ENCODE measurements at places on chromosomes 1 and 21.

- DNase-seq, result peak; percentile 57
These were observed 40.9 kb downstream of the PLXNA2 start for GRCh38 chr1:208203127-208203847.

GRCh38 chr1:158020886-158021620 lies 27.6 kb downstream of the KIRREL1 start:
- no peak for DNase-seq

- DNase-seq, result no peak
These were observed 92.9 kb upstream of the BARHL2 start for GRCh38 chr1:90809996-90810395.

GRCh38 chr1:3195480-3195815 lies 126.4 kb downstream of the PRDM16 start:
- DNase-seq, result no peak

GRCh38 chr1:47224676-47225399 lies 7.2 kb downstream of the TAL1 start:
- DNase-seq, result no peak

DNA sequence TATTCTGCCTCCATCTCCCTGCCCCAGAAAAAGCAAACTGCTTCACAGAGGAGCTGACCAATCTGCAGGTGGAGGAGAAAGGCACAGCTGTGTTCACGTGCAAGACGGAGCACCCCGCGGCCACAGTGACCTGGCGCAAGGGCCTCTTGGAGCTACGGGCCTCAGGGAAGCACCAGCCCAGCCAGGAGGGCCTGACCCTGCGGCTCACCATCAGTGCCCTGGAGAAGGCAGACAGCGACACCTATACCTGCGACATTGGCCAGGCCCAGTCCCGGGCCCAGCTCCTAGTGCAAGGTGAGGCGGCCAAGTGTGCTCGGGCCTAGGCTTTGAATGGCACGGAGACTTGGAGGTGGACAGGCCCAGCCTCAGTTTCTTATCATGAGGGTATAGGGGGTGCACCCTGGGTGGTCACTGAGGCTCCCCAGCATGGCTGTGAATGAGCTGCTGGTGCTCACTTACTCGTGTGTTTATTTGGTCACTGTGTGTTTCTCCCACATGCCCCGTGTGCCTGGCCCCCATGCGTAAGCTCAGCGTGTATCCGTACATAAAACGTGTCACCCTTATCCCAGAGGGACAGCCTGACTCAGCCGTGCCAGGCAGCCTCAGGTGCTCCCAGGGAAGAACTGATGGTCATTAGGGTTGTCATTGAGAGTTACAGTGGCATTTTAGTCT lies 75.8 kb downstream of the OBSCN start:
- DNase-seq, result no peak

GRCh38 chr1:179351281-179351680 lies 14.5 kb upstream of the AXDND1 start:
- no peak for DNase-seq

DNA sequence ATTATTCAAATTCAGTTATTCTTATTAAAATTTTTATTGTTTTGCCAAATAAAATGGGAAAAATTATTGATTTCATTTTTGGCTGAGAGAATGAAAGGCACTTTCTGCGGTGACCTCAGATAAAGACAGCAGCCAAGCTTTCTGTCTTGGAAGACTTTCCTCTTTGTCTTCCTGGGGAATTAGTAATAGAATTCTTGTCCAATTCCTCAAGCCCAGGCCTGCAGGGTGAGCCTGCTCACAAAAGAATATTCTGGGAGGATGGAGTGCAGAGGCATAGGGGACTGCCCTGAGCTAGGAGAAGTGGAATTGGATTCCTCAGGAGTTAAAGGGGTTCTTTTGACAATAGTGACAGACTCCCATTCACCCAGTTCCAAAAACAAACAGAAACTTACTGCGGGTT lies 614.5 kb upstream of the ADGRL2 start:
- no peak for DNase-seq

DNA sequence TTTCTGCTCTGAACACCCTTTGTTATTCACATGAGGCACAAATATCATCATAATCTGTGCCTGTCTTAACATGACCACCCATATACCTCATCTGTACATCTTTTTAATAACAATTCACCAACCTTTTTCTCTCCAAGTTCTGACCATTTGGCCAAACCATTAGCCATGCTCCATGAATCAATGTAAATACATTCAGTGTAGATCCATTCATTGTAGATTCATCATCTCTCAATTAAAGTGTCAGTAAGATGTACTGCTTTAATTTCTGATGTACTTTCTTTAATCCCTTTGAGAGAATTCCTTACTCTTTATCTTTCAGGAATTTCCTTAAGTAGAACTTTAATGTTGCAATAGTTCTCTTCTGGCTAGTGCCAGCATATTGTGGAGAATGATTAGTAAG lies 126.2 kb upstream of the LRRC7 start:
- no peak for DNase-seq

- no peak for DNase-seq
These were observed 166.9 kb downstream of the TOMM20 start for GRCh38 chr1:234961456-234962339.

Measured in hypothalamus (tissue), 51 donors.